Activated T-helper 1 cell treated with anti-CD3 and anti-CD28 coated beads, Interleukin-2, amount 50 U/mL, for 16 hours (primary cell): ENCODE measurements at places on chromosomes 2 and 18.

DNA sequence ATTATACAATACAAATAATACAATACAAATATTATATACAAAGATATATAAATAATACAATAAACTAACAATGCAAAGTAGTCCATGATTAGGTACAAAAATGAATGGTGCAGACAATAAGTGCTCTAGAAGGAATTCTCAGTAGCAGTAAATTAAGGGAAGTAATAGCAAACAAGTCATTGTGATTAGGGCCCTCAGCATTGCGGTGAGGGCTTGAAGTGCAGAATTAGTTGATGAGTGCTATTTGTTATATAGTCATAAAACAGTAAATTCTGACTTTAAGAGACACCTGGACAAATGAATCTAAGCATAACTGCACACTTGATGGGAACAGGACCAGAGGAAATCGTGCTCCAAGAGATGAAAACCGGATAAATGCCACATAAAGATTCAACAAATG, 74.9 kb downstream of the ANKRD44 start:
- DNase-seq = no peak

DNA sequence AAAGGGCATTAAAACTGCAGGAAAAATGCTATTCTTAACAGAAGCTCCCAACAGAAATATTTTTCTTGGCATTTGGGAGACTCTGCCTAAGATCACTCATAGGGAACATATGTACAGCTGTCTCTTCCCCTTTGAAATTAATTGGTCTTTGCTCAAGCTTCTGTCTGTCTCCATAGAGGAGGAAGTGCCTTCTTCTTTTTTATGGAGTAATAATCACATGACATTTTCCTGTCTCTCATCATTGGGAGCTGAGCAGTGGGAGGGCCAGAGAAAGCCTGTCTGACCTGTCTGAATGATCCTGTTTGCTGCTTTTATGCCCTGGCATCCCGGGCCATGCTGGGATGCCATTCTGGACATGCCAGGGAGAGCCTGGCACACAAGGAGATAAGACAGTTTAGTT, 145.6 kb downstream of the AQP4 start:
- DNase-seq = no peak

DNA sequence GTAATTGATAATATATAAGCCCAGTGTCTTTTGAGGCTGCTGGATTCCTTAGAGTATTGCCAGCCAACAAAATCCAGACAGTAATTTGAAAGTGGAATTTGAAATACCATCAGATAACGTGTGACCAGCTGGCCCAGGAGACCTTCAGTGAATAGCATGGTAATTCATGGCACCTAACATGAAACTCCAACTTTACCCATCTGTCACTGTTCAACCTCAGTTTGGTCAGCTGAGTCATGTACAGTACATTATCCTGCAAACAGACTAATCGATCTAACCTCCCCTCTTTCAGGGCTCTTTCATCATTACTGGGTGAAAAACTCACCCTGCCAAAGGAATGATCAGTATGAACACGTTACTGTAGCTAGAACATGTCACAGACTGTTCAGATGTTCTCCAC, 230.6 kb downstream of the DOK6 start:
- no peak for DNase-seq

DNA sequence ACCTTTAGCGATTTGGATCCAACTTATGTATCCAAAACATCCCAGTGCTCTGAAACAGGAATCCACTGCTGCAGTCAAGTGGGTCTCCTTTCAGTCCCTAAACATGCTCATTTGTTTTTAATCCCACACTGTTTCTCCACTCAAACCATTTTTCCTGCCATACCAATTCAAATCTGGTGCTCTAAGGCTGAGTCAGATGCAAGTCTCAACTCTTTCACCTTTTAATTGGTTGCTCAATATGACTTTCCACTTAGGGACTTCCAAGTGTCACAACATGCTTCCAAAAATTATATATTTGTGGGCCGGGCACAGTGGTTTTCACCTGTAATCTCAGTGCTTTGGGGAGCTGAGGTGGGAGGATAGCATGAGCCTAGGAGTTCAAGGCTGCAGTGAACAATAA, 113.4 kb upstream of the TANK start:
- DNase-seq = no peak

- no peak for DNase-seq
Observed at GRCh38 chr2:101566632-101567228, 91.8 kb upstream of the RFX8 start.

DNA sequence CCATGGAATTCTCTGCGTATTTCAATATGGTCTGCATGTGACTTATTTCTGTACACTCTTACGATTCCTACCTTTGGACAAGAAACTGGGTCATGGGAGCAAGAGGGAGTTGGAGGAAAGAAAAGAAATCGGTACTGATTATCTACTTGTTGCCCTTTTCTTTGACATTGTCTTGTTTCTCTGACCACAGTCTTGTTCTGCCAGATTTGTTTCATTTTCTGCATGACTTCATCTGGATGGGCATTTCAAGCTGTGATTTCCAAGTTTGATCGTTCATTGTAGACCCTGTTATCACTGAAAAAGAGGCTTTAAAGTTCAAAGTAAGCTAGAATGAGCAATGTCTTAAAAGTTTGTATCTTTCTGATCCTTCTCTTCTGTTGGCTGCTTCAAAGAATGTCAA, 2186.3 kb upstream of the CELF4 start:
- no peak for DNase-seq

- no peak for DNase-seq
Observed at GRCh38 chr18:41767960-41768359, 187.1 kb upstream of the PIK3C3 start.

DNA sequence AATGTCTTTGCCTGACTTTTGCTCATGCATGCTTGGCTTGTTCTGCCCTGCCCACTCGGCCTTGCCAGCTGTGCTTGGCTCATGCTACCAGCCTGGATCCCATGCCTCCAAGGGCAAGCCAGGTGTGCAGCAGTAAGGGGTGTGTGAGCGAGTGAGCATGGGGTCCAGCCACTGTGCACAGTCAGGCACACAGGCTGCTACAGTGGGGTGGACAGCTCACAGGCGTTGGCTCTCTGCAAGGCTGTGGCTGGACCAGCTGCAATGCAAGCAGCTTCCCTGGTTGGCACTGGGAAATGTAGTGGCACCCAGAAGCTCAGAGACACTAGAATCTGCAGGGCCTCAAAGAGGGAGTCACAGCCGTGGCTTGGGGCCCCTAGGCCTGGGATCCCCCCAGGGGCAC, 529.7 kb downstream of the DSC3 start:
- no peak for DNase-seq

GRCh38 chr2:194424683-194425209, 1232.3 kb upstream of the SLC39A10 start:
- DNase-seq = no peak

DNA sequence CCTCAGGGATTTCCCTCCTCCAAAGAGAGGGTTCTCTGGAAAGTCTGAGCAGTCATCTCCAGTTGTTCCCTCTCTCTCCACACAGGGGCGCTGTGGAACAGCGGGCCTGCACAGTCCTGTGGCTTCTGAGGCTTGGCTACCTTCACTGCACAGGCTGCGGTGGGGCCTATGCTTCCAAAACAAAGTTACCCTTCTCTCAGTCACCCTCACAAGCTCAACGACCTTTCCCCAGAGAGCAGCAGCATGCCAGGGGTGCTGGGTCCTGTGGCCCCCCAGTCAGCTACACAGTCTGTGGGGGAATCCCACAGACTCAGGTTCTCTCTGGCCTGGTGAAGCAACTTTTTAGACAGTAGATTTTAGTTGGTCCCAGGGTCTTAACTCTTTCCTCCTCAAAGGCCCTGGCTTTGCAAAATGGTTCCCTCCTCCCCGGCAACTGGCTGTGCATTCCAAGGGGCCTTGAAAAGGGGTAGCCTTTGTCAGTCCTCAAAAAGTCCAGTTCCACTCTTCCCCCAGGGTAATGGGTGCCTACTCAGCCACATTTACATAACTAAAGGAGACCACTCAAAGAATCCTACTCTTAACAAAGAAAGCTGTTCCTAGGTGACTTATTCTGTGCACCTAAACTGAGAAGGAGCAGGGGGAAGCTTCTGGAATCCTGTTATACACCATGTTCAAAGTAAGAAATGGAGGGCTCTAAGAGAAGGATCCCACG, 14.9 kb downstream of the B3GNT7 start:
- DNase-seq = no peak

- no peak for DNase-seq
Observed at GRCh38 chr18:55479656-55480420, 108.2 kb downstream of the TCF4 start.

GRCh38 chr2:156476021-156476849, 40.1 kb downstream of the GPD2 start:
- no peak for DNase-seq

GRCh38 chr2:15170070-15170775, 390.9 kb downstream of the NBAS start:
- no peak for DNase-seq
